ENCODE measurements at places on chromosomes 5 and 9.

GRCh38 chr5:168890816-168891812, 311.9 kb upstream of the PANK3 start:
- no peak for DNase-seq

GRCh38 chr9:121344184-121344583, 25.9 kb downstream of the STOM start:
- no peak for DNase-seq

- no peak for DNase-seq
Measured at GRCh38 chr9:115643948-115644727, 509.5 kb upstream of the PAPPA start.

GRCh38 chr9:127200106-127200862, 64.3 kb upstream of the GARNL3 start:
- DNase-seq = no peak

- no peak for DNase-seq
Measured at GRCh38 chr9:98231770-98232478, 23.5 kb downstream of the TBC1D2 start.

DNA sequence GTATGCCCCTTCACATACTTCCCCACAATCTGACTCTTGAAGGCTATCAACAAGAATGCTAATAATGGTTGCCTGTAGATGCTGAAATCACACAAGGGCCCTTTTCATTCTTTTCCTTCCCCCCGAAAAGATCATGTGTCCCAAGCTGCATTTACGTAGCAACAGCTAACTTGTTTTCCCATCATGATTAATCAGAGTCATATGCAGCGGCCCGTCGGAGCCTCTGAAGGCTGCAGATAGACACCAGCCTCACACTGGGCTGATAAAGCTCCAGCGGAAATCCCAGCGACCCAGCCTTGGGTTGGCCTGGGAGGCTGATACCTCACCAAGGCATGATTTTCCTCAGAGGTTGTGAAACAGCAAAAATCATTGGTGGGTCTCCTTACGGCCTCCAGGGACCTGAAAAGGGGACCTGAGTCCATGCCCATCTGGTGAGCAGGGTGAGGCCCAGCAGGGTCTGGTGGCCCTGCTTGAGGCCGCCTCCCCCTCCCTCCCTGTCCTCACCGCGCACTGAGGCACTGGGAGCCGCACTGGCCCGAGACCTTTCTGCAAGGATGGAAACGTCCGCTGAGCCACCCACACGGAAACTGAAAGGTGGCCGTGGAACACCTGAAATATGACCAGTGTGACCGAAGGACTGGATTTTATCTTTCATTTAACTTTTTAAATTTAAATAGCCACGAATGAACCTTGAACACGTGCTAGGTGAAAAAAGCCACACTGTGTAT, 114.2 kb upstream of the PHYKPL start:
- no peak for DNase-seq

- no peak for DNase-seq
Measured at GRCh38 chr5:117732264-117732663, 1157.6 kb upstream of the SEMA6A start.

DNA sequence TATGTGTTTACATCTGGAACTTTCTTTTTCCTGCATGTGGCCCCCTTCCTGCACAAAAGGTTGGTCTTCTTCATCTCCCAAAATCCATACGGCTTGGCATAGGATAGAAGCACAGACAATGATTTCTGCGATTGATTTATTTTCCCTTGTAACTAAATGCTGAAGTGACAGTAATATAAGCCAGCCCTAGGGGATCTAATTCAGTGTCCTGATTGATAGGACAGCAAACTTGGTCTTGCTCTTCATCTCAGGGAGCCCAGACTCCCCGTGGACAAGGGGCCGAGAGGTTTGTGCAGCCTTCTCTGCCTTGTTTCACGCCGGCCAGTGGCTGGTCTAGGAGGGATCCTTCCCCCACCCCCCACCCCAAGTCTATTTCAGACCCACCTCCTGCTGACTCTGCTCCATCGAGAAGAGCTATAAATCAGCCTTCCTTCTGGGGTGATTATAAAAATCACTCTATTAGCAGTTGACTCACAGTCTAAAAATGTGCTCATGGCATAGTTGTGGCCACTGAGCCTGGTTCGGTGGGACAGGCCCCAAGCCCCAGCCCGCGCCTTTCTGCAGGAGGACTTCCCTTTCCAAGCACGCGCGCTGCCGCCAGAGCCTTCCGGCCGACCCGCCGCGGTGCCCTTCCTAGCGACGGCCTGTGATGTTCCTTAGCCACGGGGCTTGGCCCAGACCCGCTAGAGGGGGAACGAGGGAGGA, 89.8 kb upstream of the COL5A1 start:
- DNase-seq = no peak

DNA sequence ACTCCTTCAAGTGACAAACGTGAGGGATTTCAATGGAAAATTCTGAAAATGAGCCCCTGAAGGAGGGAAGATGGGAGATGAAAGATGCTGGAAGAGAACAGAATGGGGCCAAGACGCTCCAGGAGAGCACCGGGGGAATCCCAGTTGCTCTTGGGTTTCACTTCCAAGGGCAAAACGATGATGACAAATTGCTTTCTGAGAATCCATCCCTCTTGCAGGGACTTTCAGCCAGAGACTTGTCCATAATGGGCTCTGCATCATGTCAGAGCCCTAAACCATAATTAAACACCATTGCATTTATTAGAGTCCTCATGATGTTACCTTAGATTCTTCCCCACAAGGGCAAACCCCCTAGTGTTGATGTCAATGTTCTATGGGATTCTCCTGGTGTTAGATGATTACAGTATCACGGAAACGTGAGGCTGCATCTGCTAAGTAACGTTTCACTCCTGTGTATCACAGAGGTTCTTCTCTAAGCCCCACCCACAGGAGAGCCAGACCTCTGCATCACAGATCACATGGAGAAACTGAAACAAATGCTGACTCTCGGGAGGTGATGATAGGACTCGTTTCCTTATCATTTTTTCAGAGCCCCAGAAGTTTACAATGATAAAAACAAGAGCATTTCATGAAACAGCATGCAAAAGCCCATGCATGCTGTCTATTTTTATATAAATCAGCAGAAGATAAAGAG, 114.4 kb downstream of the TENT4A start:
- DNase-seq = no peak

DNA sequence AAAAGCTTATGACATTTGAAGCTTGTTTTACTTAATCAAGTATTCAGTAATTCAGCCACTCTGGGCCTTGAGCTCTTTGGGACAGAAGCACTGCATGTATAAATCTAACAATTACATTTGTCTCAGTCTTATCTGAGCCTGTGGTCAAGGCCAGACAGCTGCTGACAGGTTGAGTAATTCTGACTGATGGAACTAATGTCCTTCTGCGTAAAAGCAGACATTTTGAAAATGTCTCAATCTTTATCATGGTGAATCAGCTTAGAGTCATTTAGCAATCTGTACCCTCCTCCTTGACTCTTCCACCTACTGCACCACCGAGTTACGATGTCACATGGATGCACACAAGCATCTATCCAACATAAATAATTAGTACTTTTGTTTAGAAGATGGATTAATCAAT, 400.0 kb downstream of the ARRDC3 start:
- DNase-seq = no peak

GRCh38 chr9:131835151-131835910, 95.5 kb upstream of the RAPGEF1 start:
- no peak for DNase-seq

- no peak for DNase-seq
Measured at GRCh38 chr5:2892466-2893000, 141.1 kb upstream of the IRX2 start.

DNA sequence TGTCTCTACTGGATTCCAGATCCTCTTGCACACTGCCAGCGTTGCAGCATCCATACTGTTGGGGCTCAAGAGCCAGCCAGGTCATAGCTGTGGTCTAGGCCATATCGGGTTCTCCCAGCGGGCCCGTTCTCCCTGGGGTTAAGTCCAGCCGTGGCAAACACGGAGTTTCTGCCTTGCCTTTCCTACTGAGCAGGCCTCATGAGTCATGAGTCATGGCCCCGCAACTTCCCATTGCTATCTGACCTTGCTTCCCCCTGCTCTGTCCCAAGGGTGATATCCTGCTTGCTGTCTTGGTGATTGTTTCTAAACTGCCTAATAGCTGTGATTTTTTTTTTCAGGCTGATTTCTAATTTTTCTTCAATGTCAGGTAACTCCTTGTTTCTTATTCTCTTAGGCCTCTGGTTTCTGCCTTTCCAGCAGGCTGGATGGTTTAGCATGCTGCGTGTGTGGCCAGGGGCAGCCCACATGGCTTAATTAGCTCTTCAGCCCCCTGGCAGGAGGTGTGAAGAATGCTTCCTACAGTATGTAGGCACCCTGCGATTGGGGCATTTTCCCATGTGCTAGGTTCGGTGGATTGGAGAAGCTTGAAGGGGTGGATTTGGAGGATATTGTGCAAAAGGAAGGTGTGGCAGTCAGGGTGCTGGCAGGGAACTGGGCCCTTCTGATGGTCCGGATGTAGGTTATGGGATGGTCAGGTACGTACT, 18.7 kb downstream of the DAPK1 start:
- DNase-seq = no peak

- DNase-seq = no peak
Measured at GRCh38 chr5:96476654-96477053, 43.6 kb upstream of the PCSK1 start.

GRCh38 chr9:128375865-128376264, 4.7 kb downstream of the URM1 start:
- DNase-seq = no peak

DNA sequence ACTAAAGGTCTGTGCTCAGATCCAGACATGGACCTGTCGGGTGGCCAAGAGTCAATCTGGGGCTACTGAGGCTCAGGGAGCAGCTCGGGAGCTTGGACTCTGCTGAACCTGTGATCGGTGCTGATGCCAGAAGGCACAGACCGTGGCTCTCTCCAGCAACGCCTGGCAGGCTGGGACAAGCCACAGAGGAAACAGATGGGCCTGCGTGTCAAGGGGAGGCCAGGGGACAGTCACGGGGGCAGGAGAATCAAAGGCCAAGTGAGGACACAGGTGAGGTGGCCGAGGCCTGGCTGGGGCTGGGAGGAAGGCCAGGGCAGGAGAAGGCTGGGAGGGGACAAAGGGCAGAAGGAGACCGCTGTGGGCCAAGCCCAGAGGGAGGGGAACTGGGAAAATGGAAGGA, 43.4 kb downstream of the EPB41L4B start:
- no peak for DNase-seq

GRCh38 chr5:78797936-78798672, 149.5 kb upstream of the LHFPL2 start:
- no peak for DNase-seq

GRCh38 chr9:2494562-2494961, 127.0 kb upstream of the VLDLR start:
- no peak for DNase-seq

- DNase-seq = no peak
Measured at GRCh38 chr9:25814023-25814422, 135.8 kb upstream of the TUSC1 start.

DNA sequence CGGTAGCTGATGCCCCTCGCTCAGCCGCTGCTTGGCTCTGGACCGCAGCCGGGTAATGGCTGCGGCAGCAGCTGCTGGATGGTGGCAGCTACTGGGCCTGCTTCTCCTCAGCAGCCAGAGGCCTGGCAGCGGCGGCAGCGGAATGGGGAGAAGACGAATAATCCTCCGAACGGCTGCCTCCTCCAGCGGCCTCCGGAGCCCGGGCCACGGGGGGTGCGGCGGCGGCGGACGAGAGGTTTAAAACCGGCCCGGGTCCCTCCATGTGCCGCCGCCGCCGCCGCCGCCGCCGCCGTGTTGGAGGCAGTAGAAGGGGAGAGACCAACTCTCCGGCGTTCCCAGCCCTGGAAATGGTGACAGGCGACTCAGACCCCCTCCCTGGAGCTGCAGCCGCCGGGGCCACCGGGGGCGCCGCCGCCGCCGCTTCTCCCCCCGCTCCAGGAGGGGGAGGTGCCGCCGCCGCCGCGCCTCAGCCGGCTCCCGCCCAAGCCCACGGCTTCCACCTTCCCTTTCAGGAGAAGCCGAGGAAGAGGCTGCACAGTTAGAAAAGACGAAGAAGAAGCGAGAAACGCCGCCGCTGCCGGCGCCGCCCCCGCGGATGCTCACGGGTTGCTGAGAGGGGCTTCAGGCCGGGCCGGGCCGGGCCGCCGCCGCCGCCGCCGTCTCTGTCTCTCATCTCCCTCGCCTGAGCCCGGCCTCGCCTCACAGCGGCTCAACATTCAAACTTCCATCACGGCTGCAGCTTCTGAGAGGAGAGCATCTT, 118.4 kb upstream of the PRSS3 start:
- DNase-seq = peak; percentile 10

DNA sequence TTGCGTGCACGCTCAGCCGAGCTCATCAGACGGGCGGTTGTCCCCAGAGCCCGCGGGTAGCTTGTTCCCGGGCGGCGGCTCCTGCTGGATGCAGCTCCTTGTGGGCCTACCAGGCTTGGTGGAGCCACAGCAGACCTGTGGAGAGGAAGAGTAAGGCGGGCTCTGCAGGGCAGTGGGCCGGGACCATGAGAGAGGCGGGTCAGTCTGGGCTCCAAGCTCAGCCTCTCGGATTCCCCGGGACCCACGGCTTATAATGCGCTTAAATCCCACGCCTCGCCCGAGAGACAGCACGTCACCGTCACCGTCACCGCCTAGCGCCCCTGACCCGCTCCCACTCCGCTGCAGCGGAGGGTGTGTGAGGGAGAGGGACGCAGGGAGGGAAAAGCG, 1.9 kb upstream of the ANKRD18A start:
- DNase-seq = no peak

All from stimulated activated CD4-positive, alpha-beta T cell treated with anti-CD3 and anti-CD28 coated beads, Interleukin-1b, Interleukin-23, amount 100 ng/mL, for 1 hour (primary cell).